Hindlimb muscle (tissue), 1 donor: ENCODE measurements at places on chromosomes 12 and 14.
A peak's percentile ranks its signal among the peaks of the same experiment; 100 is the strongest.

GRCh38 chr14:92581966-92582566, 68.5 kb downstream of the RIN3 start:
- DNase-seq: no peak

- no peak for DNase-seq
Measured at GRCh38 chr14:61034416-61035120, 53.5 kb downstream of the SLC38A6 start.

- DNase-seq: no peak
Measured at GRCh38 chr12:105671720-105672119, 341.2 kb downstream of the C12orf75 start.

- DNase-seq: no peak
Measured at GRCh38 chr12:66320996-66321395, 18.7 kb downstream of the HELB start.

DNA sequence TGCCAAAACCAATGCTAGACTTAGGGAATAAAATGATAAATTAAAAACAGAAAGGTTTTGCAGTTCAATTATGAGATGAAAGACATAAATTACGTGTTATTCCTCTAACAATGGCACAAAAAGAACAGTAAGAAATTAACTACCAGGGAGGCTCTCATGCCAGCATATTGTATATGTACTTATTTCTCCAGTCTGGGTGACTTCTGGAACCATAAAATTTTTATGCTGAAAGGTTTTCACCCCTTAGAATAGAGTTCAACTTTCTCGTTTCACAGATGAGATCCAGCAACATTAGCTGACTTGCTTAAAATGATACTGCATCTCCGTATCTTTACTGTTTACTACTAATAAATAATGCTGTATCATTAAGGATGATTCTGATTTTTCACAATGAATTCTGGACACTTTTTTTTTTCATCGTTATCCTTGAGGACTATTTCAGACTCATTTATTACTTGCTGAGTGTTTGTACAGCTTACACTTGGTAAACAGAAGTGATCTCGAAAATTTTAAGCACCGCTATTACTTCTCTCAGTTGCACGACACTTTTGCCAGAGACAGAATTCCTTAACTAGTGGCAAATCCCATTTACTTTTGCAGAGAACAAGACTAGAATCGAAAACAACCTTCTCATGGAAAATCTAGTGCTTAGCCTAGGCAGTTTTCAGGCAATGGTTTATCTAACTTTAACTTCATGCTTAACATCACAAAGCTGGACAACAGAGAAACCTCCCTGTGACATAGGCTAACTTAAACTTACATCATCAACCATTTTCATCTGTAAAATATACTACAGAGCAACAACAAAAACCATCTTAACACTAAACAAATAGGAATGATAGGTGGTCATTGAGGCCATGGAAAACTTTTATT, 2.7 kb downstream of the RSRC2 start:
- DNase-seq: no peak

- DNase-seq: no peak
Measured at GRCh38 chr12:65827342-65827741, 3.1 kb downstream of the HMGA2 start.

GRCh38 chr12:115096588-115097397, 412.8 kb upstream of the TBX3 start:
- peak; percentile 88 for DNase-seq

DNA sequence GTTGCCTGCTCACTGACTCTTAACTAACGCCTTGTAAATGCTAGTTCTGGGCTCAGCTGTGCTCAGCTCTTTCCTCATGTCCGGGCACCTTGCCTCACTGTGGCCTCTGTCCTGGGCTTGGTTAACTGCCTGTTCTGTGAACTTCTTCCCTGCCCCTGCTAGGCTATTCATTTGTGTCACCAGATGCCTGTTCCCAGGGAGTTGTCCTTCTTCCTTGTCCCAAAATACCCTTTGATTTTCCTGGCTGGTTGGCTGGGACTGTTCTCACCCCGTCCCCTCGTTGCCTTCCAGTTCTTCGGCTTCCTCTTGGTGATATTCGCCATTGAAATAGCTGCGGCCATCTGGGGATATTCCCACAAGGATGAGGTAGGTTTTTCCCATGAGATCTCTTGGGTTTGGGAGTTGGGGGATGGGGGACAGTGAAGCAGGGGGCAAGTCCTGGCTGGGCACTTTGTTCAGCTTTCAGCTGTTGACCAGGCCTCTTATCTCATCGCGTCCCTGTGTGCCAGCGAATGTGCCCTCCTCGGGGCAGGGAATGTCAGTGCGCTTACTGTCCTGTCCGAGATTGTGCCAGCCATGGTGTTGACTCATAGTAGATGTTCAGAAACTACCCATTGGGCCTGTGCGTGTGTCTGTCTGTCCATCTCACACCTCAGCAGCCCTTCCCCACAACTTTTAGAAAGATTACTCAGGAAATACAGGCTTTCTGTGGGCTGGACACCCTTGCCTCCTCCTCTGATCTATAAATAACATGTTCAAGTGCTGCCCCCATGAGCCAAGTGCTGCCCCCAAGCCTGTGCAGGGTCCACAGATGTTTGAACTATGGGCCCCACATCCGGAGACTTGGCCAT, 33.1 kb downstream of the CD9 start:
- DNase-seq: no peak

GRCh38 chr14:102510616-102511520, 1.3 kb upstream of the ANKRD9 start:
- DNase-seq: no peak
